ENCODE measurements at places on chromosomes 4 and X.

GRCh38 chr4:91636083-91636482 is 667.7 kb upstream of the GRID2 start:
- DNase-seq = no peak

DNA sequence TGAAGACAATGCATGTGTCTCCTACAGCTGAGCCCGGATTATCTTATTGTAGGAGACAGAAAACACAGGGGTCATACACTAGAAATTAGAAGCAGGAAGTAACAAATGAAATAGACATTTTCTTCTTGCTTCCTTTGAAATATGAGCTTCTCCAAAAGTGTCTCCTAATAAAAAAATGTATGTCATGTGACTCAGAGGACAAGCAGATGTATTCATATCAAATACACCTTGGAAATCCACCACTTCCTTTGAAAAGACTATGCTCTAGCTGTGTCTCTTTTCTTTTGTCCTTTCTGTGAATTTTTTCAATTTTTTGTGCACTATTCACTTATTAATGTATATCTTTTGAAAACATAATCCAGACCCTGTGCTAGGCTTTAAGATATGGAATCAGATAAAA is 1906.2 kb downstream of the C4orf33 start:
- DNase-seq = no peak

DNA sequence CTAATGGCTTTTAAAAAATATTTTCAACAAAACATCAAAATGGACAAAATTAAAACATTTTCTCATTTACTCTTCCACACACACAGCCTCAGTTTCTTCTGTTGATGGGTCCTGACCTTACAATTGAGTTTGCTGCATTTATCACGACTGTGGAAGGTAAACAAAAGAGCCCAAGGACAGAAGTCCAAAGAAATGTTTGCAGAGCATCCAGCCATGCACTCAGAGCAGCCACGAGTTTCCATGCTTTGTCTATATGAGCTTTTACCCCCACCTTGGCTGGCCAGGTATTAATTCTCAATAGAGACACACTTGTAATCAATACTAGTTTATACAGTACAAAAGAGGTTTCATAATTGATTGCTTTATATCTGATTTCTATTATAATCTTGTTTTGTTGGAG is 85.0 kb upstream of the WDFY3 start:
- DNase-seq = no peak

DNA sequence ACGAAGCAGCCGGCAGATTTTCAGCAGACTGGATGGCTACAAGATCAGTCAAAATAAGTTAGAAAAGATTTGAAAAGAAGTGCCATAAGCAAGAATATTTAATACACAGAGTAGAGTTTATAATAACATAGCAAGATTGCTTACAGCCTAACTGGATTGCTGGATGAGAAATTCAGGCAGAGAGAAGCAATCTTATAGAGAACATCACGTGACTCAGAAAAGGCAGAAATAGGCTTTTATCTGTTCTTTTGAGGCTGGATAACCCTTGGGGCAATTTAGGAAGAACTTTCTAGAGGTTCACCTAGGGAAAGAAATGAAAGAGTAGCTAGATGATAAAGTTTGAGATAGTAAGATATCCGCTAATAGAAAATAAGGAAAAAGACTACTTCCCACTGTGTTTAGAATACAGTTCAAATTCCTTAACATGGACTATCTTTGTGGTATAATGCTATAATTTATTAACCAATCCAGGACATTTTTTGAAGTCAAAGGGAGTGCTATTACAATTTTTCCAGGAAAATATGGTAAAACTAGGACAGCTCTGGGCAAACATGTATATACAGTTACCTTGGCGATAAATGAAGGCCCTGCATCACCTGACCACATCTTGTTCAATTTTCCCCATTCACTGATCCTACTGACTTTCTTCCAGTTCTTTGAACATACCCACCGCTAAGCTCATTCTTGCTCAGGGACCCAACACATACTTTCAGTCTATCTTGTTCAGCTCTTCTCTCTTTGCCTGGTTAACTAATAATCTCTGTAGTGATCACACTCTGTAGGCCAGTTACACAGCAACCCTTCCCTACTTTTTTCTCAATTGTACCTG is 12.7 kb upstream of the SPCS3 start:
- DNase-seq = no peak

Data from ELF-1 (cell line).